ENCODE measurements at places on chromosomes 7 and 10. TPM values are rescaled to one million over a fixed set of nuclear protein-coding genes. Genes with fewer than 3 reads are reported as not detected.

GRCh38 chr10:22491931-22492615, 146.8 kb downstream of the SPAG6 start:
- DNase-seq = no peak

GRCh38 chr7:84042110-84042539, 152.5 kb downstream of the SEMA3A start:
- no peak for DNase-seq

DNA sequence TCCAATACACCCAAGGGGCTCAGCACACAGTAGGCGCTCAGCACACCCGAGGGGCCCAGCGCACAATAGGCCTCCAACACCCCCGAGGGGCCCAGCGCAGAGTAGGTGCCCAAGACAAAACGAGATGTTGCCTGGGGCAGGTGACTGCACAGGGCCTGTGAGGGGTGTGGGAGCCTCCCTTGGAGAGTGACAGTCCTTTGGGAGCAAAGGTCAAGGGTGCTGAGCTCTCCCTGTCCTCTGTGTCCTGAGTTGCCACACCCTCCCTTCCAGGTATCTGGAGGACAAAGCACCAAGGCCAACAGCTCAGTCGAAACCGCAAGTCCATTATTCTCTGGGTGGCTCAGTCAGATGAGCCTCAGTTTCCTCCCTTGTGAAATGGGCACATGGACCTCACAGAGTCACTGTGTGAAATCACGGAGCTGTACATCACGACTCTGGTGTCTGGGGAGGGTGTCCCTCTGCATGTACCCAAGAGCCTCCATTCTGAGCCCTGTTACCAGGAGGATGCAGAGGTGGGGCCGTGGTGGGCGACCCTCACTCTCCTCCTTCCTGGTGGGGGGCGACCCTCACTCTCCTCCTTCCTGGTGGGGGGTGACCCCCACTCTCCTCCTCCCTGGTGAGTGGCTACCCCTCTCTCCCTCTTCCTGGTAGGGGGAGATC, 81.3 kb downstream of the FOXL3 start:
- DNase-seq = no peak

DNA sequence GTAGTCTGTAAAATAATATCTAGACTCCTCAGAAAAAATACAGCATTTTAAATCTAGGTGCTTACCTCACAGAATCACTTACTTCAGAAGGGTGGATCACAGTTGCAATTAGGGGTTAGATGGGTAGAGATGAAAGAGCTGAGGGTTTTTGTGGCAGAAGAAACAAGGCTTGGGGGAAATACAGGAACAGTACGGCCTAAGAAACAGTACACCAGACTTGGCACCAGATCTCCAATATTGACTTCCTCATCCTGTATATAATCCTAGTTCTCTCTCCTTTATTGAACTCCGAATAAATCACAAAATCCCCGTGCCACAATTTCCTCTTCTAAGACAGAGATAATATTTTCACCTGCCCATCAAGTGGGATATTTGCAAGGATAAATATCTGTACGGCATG, 14.3 kb downstream of the CEP41 start:
- DNase-seq = no peak

Gene SLC18A3
- total RNA-seq = not detected

DNA sequence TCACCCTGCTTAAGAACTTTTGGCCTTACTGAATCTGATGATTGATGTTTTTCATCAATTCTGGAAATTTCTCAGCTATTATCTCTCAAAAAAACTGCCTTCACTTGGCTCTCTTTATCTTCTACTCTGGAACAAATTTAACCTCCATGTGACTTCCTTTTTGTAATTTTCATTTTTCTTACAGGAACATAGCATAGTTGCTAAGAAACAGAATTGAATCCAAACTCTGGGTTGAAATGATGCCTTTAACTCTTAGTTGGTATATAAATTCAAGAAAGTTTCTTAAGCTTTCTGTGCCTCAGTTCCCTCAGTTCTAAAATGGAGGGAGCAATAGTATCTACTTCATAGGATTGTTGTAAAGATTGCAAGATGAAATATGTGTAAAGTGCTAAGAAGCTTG, 19.8 kb downstream of the GPR141 start:
- no peak for DNase-seq

DNA sequence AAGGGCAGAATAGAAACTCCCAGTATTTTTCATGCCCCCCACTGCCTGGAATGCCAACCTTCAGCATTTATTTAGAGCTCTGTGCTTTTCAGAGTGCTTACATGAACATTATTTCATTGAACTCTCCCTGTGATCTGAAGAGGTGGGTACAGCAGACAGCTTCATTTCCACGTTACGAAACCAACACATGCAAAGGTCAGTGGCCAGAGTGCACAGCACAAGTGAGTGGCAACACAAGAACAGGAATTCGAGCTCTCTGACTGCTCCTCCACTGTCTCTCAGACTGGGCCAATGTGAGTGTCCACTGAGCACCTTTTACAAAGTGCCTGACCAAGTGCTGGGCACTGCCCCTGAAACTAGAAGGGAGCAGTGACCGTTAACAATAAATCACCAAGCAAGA, 162.9 kb downstream of the GLI3 start:
- no peak for DNase-seq

Measured in glomerular endothelial cell (primary cell).